ENCODE measurements at places on chromosomes 11 and 22.
A peak's percentile ranks its signal among the peaks of the same experiment; 100 is the strongest.

DNA sequence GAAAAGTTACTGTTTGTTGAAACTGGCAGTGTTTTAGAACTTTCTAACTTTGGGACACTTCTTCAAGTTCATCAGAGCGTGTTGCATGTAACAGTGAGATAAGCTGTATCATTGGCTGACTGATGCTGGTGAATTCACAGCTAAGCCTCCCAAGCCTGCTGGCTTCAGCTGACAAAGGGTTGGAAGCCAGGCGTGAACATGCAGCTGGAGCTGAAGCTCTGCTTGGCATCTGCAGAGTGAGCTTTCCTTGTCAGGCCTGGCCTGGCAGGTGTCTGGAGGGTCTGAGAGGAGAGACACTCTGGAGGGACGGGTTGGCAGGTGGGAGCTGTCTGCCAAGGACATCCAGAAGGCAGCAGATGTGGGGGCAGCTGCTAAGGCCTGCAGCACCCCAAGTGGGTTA is 1.5 kb downstream of the AMPD3 start:
- no peak for DNase-seq

DNA sequence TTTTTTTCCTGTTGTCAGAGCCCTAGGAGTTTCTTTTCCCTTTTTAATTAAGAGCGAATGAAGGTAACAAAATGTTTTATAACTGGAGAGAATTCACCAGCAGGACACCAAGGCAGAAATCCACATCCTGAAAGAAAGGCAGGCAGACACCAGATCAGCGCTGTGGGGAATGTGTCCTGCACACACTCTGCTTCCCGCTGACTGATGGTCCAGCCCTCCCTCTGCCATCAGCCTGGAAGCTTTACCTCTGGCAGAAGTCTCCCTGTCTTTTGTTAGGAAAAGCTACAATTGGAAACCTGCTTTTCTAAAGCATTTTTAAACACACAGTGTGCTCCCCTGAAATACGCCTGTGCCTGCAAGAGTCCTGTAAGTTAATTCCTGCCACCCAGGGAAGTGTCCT is 638.5 kb downstream of the NTM start:
- DNase-seq = no peak

- no peak for DNase-seq
Observed at GRCh38 chr11:44861849-44862557, 88.7 kb downstream of the TP53I11 start.

DNA sequence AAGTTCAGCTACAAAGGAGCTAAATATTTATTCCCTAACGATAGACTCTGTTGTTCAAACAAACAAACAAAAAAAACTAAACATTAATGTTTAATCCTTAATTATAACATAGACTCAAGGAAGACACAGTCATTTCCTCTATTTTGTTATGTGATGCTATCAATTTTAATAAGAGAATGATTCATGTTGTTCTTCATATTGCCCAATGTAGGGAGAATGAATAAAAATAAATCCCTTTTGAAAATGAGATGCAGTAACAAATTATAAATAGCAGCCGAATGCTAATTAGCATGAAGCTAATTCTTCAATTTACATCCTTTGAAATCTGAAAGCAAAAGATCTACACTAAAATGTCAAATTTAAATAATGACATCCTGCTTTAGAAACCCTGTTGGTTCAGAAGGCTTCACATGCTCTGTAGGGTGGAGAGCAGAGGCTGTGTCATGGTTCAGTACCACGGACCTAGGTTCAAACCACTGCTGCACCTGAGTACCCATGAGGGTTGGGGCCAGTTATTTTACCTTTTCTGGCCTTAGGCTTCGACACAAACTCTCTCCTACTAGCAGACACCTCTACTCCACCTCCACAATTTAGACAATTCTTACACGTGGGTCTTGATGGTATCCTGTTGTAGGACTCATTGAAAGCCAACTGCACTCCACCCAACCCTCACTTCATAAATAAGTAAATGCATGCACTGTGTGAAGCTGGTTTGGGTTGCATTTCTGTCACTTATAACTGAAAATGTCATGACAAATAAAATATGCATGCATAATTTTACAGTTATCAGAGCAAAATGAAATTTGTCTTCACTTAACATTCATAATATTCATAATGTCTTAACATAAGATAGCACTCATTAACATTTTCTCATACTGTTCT is 89.0 kb downstream of the RRAS2 start:
- DNase-seq = no peak

GRCh38 chr11:17405232-17406005 is 17.0 kb upstream of the KCNJ11 start:
- DNase-seq = no peak

DNA sequence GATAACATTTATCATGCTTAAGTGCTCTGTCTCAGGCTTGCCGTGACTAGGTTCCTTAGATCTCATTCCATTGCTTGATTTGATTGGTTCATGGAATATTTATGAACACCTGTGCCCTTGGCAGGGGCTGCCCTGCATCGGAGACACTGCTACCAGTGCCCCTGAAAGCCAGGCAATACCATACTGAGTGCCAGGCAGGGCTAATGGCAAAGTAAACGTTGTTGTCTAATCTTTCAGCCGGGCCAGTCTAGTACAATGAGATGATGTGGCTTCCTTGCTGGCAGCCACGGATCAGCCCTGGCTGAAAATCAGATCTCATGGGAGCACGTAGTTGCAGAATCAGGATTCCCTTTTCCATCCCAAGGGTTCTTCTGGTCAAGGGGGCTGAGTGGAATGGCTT is 5.0 kb upstream of the PGA3 start:
- no peak for DNase-seq

DNA sequence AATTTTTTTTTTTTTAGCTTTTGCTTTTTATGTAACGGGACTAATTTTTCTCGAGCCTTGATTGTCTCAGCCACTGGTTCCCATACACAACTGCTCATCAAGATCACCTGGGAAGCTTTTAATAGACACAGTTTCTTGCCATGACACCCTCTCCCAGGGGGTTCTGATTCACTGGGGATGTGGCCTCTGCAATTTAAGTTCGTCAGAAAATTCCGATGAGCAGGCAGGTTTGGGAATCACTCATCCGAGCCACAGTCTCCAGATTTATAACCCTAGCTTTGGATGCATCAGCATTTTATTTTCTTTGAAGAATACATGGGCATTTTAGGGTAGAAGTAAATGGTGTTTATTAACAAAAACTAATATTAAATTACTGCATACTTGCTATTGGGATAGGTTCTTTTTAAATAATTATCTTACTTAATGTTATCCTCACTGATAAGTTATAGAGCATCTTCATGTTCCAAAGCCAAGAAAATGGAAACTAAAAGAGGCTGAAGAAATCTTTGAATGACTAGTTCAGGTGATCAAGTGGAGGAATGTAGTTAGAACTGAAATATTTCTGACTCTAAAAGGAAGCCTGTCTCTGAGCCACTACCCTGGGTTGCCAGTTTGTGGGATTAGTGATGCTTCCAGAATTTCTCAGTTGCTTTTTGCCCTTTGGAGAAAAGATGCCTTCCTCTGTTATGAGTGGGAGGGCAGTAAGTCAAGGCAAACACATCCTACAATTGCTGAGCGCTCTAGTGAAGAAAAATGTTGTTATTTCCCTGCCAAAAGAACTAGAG is 319.0 kb downstream of the DDX10 start:
- no peak for DNase-seq

GRCh38 chr11:40291741-40292140 is 1167.7 kb downstream of the LRRC4C start:
- DNase-seq = no peak

- no peak for DNase-seq
Observed at GRCh38 chr11:91926965-91927364, 297.7 kb upstream of the FAT3 start.

GRCh38 chr11:90701716-90702115 is 478.9 kb upstream of the CHORDC1 start:
- no peak for DNase-seq

GRCh38 chr22:30609260-30610185 is 2.5 kb downstream of the TCN2 start:
- DNase-seq = no peak

- no peak for DNase-seq
Observed at GRCh38 chr11:43547889-43548381, 132.6 kb upstream of the HSD17B12 start.

DNA sequence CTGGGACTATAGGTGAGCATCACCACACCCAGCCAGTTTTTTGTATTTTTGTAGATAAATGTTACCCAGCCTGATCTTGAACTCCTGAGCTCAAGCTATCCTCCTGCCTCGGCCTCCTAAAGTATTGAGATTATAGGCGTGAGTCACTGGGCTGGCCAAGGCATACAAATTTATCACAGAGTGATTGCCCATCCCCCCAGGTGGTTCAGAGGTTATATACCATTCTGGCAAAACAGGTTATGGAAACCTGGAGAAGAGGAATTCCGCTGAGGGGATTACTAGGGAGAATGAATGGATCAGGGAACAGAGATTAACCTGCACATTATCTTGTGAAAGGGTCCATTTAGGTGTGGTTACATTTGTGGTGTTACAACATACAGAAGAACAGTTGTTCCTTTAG is 8.1 kb downstream of the ATG13 start:
- DNase-seq = no peak

GRCh38 chr11:2452321-2453012 is 7.7 kb downstream of the KCNQ1 start:
- DNase-seq = no peak

GRCh38 chr11:3810446-3810845 is 2.1 kb downstream of the PGAP2 start:
- no peak for DNase-seq

DNA sequence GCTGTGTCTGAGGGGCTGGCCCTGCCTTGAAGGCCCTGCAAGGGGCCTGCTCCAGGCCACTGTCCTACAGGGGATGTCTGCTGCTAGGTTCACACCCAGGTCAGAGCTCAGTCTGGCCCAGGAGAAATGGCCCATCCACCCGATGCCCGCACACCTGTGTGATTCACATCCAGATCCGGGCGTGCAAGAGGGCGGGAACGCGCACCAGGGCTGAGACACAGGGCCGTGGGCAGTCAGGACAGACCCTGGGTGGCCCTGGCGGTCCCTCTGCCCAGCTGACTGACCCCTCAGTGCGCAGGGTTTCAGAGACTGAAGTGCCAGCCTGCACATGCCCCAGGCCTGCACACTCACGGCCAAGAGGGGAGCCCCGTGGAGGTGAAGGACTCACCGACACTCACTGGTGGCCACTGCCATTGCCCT is 7.4 kb downstream of the TOLLIP start:
- DNase-seq = no peak

- DNase-seq = no peak
Observed at GRCh38 chr11:43988040-43988817, 45.8 kb downstream of the C11orf96 start.

DNA sequence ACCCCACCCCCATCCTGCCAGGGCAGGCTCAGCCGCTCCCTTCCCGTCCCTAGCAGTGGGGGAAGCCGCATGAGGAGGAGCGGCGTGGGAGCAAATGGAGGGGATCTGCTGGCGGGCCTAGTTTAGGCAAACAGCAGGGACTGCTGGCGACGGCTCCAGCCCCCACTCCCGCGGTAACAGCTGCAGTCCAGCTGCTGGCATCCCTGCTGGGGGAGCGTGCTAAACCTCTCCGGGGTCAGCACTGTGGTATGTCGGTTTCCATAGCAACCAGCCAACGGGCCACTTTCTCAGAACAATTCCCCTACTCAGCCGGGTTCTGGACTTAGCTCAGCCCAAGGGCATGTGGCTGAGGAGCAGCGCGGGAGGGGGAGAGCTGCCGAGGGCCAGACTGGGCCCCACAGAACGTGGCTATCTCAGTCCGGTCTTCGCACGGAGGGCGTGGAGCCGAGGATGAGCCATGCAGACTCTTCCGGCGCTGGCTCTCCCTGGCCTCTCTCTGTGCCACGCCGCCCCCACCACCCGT is 98.8 kb downstream of the PKNOX2 start:
- DNase-seq = peak; percentile 73

DNA sequence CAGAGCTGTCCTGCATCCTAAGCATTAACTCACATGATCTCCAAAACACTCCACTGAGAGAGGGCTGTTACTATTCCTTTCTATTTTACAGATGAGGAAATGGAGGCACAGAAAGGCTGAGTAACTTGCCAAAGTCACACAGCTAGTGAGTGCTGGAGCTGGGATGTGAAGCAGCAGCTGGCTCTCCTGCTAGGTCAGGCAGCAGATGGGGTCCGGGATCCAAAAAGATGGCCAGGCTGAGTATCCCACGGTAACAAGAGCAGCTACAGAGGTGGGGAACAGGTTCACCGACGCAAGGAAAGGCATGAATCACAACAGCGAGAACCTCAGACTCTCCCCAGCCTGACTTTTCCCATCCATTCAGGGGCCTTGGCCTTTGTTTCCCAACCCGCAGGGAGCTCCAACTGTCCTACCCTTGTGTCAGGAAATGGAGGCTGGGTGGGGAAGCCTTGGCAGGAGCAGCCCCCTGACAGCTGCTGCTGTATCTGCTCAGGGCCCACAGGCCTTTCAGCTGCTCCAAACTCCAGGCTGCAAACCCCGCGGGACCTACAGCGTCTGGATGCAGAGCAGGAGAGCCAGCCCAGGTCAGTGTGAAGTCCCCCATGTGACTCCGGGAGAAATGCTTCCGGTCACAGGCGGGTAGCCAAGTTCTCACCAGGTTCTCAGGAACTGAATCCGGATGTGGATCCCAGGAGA is 29.5 kb downstream of the DKK3 start:
- DNase-seq = no peak

DNA sequence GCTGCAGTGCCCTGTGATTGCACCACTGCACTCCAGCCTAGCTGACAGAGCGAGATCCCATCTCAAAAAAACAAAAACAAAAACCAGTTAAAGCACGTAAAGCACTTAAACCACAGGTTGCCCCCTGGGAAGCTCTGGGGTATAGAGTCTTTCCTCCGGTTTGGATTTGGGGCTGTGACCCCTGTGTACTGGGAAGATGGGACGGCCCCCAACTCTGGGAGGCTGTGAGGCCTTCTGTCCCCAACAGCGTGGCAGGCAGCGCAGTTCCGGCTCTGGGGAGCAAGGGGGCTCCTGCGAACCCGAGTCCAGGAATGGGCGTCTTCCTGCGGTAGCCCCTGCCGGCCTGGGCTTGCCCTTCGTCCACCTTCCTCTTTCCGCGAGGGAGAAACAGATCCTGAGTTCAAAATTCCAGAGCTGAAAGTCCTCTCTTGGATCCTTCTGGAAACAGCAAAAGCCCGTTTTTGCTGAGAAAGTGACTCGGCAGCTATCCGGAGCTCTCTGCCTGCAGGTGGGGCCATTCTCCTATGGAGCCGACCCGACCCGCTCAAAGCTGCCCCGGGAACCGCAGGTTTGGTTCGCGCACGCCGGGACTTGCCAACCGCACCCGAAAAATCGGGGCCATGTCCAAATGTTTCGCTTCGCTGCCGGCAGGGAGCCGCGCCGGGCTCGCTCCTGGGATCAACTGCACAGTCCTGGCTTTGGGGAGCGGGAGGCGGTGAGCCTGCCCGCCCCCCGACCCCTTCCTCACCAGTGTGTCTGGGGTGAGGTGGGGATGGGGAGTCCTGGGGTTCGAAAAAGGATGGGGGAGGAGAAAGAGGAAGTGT is 36.3 kb upstream of the POLA2 start:
- DNase-seq = peak; percentile 49

GRCh38 chr22:40123387-40123786 is 54.3 kb upstream of the TNRC6B start:
- DNase-seq = no peak
